Astrocyte of the hippocampus (primary cell): ENCODE measurements at places on chromosomes 6 and 20.

- no peak for DNase-seq
Observed at GRCh38 chr20:57241363-57241991, 25.0 kb downstream of the BMP7 start.

DNA sequence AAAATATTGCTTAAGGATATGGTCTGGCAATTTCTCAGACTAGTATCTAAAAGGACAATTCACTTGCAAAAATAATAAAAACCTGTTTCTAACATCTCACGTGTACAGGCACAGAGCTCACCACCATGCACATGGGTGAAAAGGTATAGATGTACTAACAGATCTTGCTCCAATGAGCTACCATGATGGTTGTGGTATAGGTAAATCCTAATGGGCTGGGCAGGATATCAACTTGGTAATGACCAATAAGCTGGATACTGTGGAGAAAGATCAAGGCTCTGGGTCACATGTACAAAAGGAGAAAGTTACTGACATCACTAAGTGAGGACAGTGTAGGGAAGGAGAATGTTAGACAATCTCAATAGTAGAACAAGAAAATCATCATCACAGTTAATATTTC lies 111.0 kb upstream of the NUP153 start:
- DNase-seq, result no peak

DNA sequence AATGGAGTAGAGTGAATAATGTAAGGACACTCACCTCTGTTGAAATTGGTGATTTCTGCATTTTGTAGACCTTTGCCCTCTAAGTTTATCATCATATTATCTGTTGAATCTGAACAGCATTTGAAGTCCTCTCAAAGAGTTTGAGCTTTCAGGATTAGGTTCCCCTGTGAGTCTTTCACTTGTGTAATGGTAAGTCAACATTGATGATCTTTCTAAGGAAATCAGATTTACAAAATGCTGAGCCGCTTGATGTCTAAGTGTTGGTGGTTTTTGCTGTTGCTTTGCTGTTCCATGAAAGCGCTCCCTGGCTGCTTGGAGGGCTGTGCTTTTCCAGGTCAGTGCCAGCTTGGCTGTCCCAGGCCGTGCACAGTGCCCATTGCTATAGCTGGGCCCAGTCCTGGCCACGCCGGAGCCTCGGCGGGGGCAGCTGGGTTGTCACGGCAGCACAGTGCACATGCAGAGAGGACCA lies 33.8 kb upstream of the KIF25 start:
- no peak for DNase-seq

- peak; percentile 63 for DNase-seq
Observed at GRCh38 chr6:29589423-29590048, 4.6 kb downstream of the OR2H2 start.

DNA sequence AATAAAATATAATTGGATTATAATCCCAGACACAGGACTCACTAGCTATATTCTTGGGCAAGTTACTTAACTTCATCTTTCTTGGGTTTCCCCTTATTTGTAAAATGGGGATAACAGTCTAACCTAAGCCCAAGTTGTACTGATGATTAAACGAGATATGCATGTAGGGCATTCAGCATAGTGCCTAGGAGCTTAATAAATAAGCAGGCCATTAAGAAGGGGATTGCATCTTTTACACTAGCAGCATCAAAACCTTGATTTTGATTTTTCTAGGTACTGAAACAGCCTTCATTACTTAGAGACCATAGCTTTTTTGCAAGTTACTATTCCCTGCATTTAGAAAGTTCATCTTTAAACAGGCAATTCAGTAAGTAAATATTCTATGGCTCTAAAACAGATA lies 2.2 kb upstream of the QKI start:
- no peak for DNase-seq
